Right forelimb (tissue), 1 donor: ENCODE measurements at places on chromosomes 4 and X.
A peak's percentile ranks its signal among the peaks of the same experiment; 100 is the strongest.

DNA sequence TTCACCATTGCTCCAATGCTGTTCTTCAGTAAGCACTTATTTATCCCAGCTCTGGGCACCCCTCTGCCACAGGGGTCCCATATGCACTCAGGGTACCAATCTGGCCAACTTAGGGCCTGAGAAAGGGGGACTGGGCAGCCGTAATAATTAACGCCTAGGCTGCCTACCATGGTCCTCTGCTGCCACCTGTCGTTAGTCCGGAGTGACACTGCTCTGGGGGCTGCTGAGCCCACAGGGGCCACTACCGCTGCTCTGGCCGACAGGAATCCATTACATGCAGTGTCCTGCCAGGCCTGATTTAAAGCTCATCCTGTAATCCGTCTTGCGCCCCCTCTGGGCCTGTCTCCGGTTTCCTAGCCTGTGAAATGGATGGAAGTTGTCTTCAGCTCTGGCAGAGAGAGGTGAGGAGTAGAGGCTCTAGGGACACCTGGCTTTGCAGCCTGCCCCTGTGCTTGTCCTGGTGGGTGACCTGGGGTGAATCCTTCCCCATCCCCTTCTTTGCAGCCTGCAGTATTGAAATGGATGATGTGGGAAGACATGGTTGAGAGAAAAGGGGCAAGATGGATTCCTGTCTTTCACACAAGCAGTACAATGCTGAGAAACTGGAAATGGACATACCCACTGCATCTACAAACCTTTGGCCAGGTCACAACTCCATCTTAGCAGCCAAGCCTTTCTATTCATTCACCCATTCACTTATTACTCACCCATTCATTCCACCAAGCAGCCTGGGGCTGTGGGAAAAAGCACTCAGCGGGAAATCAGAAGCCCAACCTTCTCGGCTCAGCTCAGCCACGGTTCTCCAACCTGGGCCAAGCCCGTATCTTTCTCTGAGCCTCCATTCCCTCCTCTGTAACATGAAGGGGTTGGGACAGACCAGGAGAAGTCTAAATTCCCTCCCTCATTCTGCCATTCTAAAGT lies 116.3 kb upstream of the NALF2 start:
- peak; percentile 70 for DNase-seq

DNA sequence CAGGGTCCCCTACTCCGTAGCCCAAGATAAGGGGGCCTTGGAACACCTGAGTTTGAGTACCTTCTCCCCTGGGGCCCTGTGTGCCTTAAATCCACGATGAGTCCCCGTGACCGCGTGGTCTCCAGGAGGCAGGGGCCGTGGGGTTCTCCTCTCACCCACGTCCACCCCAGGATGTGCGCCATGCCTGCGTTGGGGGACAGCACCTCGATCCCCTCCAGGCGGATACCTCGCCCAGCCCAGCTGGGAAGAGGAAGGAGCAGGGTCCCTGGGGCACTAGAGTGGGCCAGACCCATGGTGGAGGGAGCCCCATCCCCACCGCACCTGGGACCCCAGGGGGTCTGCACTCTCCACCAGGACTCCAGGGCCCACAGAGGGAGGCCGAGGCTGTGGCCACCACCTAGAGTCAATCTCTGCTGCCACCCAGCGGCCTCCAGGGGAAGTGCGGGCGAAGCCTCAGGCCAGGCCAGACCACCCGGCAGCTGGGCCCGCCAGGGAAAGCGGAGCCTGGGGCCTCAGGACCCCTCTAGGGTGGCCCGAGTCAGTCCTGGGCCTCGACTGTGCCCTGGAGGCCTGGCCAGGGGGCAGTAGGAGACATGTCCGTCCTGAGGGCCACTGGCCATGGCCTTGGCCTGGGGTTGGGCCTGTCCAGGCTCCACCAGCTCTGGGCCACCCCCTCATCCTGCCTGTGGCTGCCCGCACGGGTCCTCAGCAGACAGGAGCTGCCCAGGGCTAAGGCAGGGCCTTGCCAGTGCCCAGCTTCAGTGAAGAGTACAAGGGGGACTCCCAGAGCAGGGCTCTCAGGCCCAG lies 55.0 kb downstream of the FAM53A start:
- peak; percentile 84 for DNase-seq

GRCh38 chrX:150983521-150984168 lies 510 bp downstream of the HMGB3 start:
- peak; percentile 54 for DNase-seq

DNA sequence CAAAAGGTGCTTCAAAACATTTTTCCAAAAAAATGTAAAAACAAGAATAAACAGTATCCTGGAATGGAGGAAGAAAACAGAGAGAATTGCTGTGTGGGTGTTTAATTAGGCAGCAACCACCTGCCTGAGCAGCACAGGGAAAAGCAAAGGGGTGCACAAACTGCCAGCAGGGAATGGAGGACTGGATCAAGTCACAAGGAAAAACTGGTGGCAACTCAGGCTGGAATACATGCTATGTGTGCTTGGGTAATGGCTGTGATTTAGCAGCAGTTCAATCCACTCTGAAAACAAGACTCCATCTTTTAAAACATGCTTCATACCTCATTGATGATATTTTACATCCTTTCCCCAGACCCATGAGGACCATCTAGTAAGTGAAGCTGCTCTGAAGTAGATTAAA lies 179.5 kb downstream of the HS6ST2 start:
- DNase-seq, result no peak

DNA sequence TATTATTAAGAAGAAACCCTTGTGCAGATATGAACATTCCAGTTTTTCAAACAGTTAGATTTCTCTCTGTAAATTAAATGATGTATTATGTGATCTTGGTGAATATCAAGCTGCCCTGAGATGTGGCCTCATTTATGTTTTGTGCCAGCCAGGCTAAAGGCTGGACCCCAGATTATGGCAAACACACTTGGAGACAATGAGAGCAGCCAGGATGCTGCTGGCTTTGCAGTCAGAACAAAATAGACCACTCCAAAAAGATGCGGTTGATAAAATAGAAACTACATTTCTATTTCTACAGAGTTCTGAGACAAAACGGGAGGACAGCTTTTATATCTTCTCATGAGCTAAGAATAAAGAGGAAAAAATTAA lies 296.5 kb downstream of the PPP3CA start:
- no peak for DNase-seq

- no peak for DNase-seq
These were observed 146.5 kb upstream of the PUDP start for GRCh38 chrX:7294483-7294882.

DNA sequence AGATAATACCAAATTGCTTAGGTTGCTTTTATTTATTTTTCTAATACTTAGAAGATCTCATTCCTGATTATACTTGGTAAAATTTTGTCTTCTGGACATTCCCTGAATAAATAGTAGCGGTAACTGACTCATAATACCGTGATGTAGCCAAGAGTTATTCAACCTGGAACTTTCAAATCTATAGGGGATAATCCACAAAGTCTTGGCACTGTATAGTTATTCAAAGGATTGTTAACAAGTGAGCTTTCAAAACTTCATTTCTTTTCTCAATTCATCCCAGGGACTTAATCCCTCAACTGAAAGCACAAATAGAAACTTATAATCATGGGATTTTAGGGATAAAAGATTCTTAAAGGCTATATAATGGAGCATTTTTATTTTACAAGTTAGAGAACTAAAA lies 1383.3 kb downstream of the FAM133A start:
- no peak for DNase-seq

GRCh38 chrX:125150231-125150630 lies 169.4 kb upstream of the TEX13C start:
- DNase-seq, result no peak

DNA sequence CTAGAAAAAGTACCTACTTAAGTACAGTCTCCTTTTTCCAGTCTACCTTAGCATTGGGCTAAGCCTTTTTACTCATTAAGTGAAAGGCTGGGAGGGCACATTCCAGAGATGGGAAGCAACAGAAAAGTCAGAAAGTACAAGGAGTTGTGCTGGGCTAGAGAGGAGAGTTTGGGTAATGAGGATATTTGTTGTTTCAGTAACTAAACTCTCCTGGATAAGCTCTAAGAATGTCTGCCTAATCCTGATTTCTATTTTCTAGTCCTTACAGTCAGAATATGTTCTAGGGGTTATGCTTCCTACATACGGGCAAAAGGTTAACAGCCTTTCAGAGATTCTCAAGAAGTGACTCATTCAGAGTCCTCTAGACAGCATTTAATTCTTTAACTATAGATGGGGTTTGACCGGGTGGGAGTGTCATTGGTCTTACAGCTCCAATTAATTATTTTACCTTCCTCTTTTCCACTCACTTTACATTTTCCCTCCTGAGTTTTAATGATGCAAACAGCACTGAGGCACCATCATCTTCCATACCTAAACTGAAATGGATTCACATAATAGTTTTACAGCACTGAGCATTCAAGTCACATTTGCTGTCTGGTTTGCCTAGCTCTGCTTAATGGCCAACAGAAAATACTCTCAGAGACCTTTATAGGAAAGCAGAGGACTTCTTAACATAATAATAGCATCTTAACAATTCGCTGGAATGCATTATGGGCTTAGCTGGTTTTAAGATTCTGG lies 42.9 kb downstream of the USP26 start:
- no peak for DNase-seq
